ENCODE measurements at places on chromosomes 2 and 18.
A peak's percentile ranks its signal among the peaks of the same experiment; 100 is the strongest.

GRCh38 chr2:222706616-222707015 is 35.2 kb downstream of the MOGAT1 start:
- no peak for DNase-seq

DNA sequence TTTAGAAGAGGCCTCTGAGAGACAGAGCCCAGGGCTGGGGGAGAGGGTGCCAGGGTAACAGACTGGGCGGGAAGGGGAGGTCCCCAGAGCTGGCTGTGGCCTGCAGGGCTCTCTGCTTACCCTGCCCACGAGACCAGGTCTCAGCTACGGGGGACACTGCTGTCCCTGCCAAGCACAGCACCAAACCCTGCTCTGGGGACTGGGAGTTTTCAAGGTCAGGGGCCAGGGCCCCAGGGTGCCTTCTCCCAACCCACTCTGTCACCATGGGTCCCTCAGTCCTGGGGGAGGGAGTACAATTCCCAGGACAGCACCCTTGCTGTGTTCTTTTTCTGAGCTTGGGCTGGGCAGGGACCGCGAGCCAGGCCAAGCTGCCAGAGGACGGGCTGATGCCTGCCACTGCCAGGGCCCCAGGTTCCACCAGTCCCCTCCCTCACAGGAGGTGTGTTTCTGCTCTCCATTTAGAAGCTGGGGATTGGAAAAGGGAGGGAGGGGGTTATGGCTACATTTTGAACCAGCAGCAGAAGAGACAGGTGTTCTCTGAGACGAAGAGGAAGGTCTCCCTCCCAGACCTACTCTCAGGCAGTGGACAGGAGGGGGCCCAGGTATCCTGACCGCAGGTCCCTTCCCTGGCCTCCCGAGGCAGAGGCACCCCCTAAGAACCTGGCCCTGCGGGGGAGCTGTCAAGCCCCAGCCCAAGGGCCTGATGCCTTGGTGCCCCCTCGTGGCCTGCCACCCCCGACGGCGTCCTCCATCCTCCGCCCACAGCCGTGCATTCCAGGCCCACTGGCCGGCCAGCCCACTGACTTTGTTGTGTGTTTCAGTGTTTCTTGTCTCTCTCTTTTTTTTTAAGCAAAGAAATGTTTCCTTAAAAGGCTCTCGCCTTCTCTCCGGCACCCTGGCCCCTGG is 80.4 kb downstream of the TNS1 start:
- peak; percentile 14 for DNase-seq

- peak; percentile 86 for DNase-seq
These were observed 222.6 kb upstream of the SPRED2 start for GRCh38 chr2:65655000-65655399.

GRCh38 chr2:216316743-216317142 is 55.5 kb downstream of the MARCHF4 start:
- DNase-seq, result no peak

DNA sequence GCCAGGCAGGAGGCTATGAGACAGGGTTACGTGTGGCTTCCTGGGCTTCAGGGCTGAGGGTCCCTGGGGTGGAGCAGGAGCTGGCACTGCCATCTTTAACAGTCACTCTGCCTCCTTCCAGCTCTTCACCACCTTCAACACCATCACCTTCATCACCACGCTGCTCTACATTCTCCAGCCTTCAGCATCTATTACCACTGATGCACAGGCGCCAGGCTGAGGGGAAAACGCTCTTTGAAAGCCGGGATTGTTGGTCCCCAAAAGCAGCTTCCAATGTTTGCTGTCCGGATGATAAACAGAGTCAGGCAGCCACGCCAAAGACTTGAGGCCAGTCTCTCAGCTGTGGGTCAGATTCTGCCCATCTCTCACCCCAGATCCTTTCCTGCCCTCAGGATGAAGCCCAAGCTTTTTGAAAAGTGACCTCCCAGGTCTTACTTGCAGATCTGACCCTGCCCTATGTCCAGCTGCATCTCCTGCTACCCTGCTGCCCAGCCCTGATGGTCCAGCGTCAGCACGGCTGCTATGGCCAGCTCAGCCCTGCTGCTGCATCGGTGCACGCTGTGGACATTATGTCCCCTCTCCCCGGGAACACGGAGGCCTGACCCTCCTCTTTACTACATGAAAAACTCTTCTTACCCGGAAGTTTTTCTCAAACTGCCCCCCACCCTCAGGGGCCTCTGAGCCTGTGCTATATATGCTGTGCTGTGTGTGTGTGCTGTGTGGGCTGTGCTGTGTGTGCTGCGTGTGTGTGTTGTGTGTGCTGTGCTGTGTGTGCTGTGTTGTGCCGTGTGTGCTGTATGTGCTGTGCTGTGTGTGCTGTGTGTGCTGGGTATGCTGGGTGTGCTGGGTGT is 31.2 kb upstream of the MAL start:
- no peak for DNase-seq

GRCh38 chr2:100731535-100731981 is 88.4 kb upstream of the NPAS2 start:
- no peak for DNase-seq

DNA sequence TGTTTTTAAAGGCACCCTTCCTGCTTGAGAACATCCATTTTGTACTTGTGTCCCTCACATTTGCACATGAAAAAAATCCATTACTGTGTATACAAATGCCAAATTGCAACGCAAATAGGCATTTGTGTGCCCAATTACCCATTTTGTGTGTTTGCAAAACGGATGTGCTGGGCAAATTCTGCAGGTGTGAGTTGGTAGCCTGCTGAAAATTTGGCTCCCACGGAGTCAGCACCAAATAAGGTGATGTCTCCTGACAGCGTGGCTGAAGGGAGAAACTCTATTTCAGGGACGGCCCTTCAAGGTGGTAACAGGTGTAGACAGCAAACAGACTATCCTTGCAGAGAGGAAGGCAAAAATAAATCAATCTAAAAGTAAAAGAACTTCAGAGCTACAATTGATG is 661.1 kb downstream of the BCL11A start:
- no peak for DNase-seq

DNA sequence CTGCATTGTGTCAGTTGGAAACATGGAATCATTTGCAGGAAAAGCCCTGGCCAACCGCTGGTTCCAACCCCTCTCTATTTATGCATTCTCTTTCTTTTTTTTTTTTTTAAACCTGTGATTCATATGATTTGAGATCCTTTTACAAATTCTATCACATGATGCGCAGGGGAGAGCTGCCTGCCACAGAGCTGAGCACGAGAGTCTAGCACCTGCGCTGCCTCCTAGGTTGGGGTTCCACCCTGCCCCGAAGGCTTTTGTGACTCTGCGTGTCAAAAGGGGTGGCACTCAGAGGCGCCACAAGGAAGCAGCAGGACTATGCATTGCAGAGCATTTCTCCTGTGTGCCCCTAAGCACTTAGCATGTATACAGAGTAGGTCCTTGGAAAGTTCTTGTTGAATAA is 17.3 kb upstream of the ESPNL start:
- DNase-seq, result no peak

DNA sequence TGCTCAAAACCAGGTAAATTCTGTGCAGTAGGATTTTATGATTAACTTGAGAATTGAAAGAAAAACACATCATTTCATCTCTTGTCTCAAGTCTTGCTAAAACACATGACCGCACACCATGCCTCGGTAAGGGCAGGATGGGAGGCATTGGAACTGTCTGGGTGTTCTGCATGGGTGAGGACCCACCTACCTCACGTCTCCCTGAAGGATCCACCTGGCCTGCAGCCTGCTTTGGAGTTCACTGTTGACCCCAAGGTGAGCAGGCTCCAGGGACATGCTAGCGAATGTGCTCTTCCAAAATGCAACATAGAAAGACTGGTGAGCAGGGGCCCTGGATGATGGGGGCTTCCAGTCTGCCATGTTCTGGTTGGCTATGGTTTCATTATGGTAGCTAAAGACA is 131.5 kb downstream of the NCK2 start:
- no peak for DNase-seq

DNA sequence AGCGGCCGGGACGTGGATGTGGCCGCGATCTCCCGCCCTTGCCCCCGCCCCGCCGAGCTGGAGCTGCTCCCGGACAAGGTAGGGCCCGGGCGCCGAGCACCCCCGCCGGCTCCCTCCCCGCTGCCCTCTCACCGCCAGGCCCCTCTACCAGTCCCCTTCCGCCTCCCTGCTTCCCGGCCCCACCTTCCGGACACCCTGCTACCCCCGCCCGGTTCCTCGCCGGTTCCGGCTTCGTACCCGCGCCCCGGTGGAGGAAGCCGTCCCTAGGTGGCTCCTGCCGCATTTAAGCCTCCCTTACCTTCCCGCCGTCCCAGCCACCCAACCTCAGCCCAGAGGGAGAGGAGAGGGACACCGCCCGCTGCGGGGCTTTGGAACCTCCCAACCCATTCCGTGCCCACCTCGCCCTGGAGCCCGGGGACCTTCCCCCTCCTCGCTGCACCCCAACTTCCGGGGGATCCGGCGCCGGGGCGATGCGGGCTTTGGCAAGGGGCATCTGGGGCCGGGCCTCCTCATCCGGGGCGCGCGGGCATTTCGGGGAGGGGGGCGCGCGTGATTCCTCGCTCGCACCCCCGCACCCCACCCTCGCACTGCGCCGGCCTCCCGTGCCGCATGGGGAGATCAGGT is 475 bp downstream of the B3GNT2 start:
- DNase-seq, result peak; percentile 72

GRCh38 chr2:29010946-29011345 is 29.8 kb downstream of the TOGARAM2 start:
- DNase-seq, result no peak

DNA sequence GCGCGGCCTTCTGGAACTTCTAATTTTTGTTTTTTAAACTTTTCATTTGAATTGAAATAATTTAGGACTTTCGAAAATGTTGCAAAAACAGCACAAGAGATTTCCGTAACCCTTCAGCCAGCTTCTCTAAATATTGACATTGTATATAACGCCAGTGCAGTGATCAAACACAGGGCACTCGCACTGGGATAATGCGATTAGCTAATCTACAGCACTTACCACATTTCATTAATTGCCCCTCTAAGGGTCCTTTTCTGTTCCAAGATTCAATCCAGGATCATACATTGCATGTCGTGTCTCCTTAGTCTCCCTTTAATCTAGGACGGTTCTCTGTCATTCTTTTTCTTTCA is 343 bp upstream of the CD302 start:
- DNase-seq, result no peak

DNA sequence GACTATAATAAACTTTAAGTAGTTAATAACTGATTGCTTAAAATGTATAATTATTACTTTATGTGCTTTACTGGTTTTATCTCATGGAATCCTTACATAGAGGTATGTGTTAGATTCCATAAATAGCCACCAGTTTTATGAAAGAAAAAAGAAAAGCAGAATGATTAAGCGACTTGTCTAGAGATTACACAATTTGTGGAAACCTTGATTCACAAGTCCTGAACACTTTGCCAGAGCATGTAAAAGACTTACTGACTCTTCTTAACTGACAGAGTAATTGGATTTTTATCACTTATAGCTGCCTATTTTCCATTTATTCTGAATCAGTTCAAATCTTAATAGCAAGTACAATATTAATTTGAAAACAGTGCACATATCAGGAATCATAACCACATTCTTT is 448.7 kb upstream of the NETO1 start:
- no peak for DNase-seq

GRCh38 chr2:174326161-174327020 is 8.4 kb upstream of the SP9 start:
- DNase-seq, result no peak

GRCh38 chr18:63831080-63831788 is 56.0 kb downstream of the SERPINB7 start:
- no peak for DNase-seq

DNA sequence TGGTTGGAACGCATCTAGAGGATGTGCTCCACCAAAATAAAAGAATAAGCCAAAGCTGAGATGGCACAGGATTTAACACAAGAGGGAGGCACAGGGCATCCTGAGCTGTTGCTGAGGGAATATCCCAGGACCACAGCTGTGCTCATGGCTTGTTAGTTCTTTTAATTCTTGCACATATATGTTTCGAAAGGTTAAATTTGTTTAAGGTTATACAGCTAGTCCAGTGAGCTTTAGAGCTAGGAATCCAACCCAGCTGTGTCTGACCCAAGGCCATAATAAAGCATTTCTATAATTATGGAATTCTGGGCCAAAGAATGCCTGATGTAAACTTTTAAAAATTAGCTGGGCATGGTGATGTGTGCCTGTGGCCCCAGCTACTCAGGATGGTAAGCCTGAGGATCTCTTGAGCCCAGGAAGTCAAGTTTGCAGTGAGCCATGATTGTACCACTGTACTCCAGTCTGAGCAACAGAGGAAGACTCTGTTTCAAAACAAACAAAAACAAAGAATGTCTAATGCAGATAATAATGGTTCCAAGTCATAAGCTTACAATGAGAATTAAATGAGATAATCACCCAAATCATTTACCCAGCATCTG is 66.4 kb upstream of the CCBE1 start:
- no peak for DNase-seq

- no peak for DNase-seq
These were observed 1.8 kb downstream of the DPP4 start for GRCh38 chr2:162072181-162072702.

GRCh38 chr18:63979409-63979920 is 9.6 kb downstream of the SERPINB8 start:
- peak; percentile 80 for DNase-seq

- no peak for DNase-seq
These were observed 10.9 kb downstream of the LIPG start for GRCh38 chr18:49572611-49573345.

GRCh38 chr2:47043891-47044239 is 111.2 kb downstream of the STPG4 start:
- no peak for DNase-seq

DNA sequence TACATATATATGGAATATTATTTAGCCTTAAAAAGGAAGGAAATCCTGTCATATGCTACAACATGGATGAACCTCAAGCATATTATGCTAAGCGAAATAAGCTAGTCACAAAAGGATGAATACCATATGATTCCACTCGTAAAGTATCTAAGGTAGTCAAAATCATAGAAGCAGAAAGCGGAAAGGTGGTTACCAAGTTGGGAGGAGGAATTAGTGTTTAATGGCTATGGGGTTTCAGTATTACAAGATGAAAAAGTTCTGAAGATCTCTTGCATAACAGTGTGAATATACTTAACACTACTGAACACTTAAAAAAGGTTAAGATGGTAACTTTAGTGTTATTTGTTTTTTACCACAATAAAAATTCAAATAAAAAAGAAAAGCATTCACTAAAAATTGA is 99.0 kb downstream of the MGAT5 start:
- no peak for DNase-seq

DNA sequence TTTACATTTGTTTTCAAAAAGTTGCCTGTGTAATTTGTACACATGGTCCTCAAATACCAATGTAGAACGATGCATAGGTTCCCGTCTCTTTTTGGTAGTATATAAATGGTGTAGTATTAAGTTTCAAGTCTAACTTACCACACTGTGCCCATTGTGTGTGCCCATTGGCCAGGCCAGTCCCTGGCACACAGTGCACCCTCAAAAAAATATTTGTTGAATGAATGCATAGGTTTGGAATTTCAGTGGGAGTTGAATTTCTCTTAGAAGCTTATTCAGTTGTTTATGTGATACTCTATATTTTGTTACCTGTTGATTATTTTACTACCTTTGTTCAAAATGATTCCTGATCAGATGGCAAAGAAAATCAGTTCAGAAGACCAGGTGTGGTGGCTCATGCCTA is 30.1 kb downstream of the IDH1 start:
- DNase-seq, result no peak

- DNase-seq, result no peak
These were observed 121.8 kb upstream of the HNMT start for GRCh38 chr2:137842430-137842829.

All from NCI-H510A treated with DMSO at 0.1 percent for 48 hours (cell line).